Activated T-helper 1 cell treated with Interleukin-2 at 50 U/mL for 16 hours (primary cell): ENCODE measurements at places on chromosomes 16 and 17.

GRCh38 chr17:82287868-82288801, 14.6 kb upstream of the CSNK1D start:
- DNase-seq = no peak

DNA sequence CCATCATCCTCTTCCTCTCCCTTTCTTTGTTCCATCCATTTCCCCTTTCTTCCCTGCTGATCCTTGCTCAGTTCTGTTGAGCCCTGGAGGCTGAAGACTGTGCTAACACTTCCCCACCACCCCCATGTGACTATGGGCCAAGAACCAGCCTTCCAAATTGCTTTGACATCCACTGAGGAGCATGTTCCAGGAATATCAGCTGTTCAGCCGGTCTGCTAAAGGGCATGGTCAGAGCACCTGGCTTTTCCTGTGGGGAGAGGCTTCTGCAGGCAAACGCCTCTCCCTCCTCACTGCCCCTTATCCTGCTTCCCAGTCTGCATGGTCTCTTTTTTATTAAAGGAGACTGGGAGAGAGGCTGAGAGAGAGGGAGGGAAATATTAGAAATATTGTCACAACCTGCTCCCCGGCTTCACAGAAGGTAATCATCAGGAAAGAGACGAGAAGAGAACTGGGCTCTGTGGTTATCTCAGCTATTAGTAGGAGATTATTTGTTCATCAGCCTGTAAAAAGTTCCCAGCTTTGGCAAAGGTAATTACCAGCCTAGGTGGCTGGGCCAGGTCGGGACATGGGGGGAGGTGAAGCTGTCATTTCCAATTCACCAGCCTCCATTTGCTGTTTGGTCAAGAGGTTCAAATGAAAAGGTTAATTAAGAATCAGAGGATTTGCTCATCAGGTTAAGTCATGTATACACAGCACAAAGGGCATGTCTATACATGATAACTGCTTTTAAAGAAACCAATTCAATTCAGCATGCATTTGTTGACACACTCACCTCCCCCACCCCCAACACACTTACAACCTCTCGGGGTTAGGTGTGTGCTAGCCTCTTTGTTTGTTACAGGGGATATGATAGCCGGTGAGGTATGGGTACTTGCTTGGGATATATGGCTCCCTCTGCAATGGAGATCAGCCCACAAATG, 83.7 kb upstream of the CRHR1 start:
- DNase-seq = no peak

DNA sequence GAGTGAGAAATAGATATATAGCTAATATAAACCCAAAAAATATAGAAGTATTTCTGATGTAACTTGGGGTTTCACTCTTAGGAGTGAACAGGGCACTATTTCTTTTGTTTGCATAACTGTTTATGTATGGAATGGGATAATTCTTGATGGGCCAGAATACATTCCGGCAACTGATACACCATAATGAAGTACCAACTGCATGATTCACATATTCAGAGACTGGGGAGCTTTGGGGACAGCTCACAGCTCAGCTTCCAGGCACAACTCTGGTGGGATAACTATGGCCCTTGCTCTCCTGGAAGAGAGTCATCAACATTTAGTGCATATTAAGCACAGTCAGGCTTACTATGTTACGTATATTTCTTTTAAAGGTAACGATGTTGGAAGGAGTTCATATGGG, 42.1 kb upstream of the ADCY7 start:
- DNase-seq = no peak

- DNase-seq = no peak
Measured at GRCh38 chr16:8900343-8900742, 18.2 kb downstream of the LITAFD start.

DNA sequence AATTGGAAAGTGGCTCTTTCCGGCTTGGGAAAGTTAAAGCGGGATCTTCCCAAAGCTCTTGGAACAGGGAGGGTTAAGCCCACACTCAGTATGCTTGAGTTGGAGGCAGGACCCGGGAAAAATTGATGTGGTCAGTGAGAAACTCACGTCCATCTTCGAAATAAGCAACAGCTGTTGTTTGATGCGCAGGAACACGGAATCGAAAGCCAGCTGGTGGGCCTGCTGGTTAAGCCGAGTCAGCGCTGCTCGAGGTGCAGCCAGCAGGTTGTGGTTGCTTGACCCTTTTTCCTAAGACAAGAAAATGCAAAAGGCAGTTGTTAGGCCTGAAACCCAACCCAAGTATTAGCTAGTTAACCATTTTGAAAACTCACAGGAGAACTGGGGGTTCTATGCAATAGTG, 49.4 kb downstream of the COG7 start:
- no peak for DNase-seq

- DNase-seq = no peak
Measured at GRCh38 chr16:70688246-70688742, 2.4 kb upstream of the MTSS2 start.

GRCh38 chr17:77842528-77843147, 115.9 kb upstream of the TNRC6C start:
- no peak for DNase-seq

GRCh38 chr17:41140360-41141131, at the start of gene KRTAP4-6:
TSS of gene KRTAP4-6 (minus strand) at chr17:41140544. CDS start at chr17:41140487, 57 bp downstream.
- DNase-seq = no peak

DNA sequence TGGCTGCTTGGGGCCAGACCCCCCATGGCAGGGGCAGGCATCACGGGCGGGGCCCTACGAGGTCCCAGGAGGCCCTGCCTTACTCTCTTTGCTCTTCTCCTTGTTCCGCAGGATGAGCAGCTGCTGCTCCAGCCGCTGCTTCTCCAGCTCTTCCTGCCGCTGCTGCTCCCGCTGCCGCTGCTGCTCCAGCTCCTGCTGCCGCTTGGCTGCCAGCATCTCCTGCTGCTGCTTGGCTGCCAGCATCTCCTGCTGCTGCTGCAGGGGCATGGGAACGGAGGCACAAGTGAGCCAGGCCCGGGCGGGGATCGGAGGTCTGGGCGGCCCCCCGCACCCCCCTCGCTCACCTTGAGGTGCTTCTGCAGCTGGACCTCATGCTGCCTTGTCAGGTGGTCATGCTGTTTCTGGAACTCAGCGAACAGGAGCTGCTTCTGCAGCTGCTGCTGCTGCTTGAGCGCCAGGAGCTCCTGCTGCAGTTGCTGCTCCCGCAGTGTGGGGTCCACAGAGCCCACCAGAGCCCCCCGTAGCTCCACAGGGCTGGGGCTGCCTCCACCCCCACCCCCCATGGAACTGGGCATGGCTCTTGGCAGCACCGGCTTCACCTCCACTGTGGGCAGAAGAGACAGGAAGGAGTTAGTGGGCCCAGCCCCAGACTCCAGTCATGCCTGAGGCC, 22.8 kb downstream of the G6PC3 start:
- no peak for DNase-seq

DNA sequence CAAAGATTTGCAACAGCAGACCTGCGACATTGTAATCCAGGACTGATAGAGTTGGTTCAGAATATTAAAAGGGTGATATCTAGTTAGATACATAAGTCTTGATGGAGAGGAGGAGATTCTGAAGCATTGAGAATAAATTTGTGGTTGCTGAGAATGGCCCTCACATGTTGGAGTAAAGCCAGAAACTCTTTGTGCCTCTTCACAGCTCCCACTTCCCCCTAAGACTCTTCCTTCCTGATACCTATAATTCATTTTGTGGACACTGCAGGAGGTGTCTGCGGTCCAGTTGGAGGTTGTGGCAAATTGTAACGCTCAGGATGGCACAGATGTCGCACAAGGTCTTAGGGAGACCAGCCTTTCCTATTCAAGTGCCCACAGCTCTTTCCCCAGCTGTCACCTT, 17.5 kb downstream of the WWOX start:
- DNase-seq = no peak

GRCh38 chr17:75356260-75356937, 49.1 kb downstream of the GRB2 start:
- no peak for DNase-seq

DNA sequence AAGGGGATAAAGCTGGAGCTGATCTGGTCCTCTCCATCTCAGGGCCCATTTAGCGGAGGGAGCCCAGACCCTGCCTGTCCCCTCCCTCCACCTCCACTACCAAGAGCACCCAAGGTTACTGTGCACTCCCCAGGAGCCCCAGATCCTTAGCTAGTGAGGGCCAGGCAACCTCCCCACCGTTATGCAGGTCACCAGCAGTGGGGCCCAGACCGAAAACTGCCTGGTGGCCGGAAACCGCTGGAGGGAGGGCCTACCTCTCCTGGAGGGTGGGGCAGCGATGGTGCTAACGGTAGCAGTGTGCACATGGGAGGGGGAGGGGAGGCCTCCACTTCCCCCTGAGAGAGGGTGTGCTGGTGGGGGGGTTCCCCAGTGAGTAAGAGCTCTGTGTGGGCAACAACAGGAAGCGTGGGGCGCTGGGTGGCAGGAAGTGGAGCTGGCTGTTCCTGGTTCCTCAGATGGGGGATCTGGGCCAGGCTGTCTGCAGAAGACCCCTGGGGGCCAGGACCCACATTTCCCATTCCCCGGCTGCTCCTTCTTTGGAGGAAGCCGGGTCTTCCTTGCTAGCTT, 4.4 kb downstream of the FMNL1 start:
- peak; percentile 94 for DNase-seq

DNA sequence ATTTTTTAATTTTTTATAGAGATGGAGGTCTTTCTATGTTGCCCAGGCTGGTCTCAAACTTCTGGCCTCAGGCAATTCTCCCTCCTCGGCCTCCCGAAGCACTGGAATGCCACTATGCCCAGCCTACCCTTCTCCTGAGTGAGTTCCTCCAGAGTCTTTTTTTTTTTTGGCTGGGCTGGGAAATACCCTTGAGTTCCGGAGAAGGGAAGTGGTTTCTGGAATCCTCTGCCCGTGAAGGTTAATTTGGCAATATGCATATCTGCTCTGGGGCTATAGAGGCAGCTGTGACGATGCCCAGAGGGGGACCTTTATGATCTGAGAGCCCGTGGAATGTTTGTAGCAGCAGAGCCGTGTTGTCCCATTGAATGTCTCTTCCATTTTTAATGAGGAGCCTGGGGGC, 217.5 kb downstream of the RBFOX1 start:
- DNase-seq = no peak

- no peak for DNase-seq
Measured at GRCh38 chr17:58153671-58154070, 5.5 kb downstream of the OR4D1 start.

DNA sequence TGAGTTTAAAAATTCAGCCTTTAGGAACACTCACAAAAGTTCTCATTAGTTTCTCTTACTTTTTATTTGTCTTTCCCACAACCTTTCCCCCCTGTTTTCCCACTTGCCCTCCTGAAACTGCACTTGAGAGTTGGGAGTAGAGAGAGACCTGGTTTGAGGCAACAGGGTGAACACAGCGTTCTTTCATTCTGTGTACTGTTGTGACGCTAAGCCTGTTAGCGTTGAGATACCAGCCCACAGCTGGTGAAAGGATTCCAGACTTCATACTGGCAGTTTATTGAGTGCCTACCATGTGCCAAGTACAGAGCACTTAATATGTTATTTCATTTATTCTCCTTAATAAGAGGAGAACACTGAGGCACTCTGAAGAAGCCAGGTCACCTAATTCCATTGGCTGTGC, 10.3 kb downstream of the TNRC6C start:
- DNase-seq = no peak

DNA sequence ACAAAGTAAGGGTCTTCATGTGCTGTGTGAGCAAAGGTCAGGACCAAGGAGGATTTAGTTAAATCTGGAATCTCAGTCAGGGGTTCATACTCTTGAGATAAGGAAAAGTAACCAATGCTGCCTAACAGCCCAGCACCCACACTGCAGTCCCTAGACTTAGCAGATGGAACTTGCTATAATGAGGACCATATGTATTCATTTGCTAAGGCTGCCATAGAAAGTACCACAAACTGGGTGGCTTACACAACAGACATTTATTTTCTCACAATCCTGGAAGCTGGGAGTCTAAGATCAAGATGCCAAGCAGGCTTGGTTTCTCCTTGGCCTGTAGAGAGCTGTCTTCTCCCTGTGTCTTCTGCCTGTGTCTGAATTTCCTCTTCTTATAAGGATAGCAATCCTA, 20.8 kb downstream of the ZP2 start:
- DNase-seq = no peak

GRCh38 chr17:77772461-77772897, 186.0 kb upstream of the TNRC6C start:
- peak; percentile 45 for DNase-seq

- DNase-seq = no peak
Measured at GRCh38 chr16:12866981-12867551, 34.3 kb upstream of the SHISA9 start.

DNA sequence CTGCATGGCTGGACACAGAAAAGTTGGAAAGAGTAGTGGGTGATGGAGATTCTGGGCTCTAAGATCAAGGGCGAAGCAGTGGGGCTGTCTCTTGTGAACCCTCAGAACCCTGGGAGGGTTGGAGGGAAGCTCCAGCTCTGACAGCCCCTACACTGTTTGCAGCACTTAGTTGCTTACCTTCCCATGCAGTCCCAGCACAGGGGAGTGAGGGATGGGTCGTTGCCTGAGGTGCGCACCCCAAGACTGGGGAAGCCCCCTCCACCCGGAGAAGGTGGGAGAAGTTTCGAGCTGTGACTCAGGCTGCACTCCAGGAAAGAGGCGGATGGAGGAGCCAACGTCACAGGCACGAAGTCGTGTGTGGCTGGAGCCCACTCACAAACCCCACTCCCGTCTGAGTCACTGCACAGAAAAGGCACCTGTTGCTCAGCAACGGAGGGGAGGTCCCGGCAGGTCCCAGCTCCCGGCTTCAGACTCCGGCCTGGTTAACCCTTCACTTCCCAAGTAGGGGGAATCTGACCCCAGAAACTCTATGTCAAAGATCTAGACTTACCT, 60.1 kb downstream of the AIPL1 start:
- no peak for DNase-seq

DNA sequence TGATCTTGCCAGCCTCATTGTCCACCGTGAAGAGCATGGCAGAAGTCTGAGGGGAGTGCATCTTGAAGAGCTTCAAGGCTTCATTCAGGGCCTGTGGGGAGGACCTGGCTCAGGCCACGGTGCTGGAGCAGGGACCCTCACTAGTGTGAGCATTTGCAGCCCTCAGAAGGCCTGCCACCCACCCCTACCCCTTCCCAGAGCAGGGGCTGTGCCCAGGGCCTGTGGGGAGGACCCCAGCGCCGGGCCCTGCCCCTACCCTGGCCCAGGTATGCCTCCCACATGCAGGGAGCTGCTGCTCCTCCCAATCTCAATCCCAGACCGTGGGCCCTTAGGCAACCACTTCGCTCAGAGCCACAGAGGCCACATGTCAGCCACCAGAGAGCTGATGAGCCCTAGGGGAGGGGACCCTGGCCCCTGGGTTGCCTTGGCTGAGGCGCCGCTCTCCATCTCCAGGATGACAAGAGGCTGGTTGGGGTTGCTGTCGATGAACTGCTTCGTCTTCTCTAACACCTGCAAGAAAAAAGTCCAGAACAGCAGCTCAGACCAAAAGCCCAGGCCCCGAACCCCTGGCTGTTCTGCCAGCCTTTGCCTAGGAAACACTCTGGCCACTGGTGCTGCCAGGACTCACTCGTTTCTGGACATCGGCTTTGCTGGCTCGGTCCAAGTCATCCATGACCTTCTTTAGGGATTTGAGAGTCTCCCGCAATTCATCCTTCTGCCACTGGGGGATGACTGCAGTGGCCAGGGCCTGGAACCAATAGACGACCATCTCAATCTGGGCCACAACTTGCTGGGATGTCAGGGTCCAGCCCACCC, 1.8 kb upstream of the EXOSC6 start:
- DNase-seq = no peak
